ENCODE measurements at places on chromosomes 5 and 9. TPM values are rescaled to one million over a fixed set of nuclear protein-coding genes. Genes with fewer than 3 reads are reported as not detected.
A peak's percentile ranks its signal among the peaks of the same experiment; 100 is the strongest.

DNA sequence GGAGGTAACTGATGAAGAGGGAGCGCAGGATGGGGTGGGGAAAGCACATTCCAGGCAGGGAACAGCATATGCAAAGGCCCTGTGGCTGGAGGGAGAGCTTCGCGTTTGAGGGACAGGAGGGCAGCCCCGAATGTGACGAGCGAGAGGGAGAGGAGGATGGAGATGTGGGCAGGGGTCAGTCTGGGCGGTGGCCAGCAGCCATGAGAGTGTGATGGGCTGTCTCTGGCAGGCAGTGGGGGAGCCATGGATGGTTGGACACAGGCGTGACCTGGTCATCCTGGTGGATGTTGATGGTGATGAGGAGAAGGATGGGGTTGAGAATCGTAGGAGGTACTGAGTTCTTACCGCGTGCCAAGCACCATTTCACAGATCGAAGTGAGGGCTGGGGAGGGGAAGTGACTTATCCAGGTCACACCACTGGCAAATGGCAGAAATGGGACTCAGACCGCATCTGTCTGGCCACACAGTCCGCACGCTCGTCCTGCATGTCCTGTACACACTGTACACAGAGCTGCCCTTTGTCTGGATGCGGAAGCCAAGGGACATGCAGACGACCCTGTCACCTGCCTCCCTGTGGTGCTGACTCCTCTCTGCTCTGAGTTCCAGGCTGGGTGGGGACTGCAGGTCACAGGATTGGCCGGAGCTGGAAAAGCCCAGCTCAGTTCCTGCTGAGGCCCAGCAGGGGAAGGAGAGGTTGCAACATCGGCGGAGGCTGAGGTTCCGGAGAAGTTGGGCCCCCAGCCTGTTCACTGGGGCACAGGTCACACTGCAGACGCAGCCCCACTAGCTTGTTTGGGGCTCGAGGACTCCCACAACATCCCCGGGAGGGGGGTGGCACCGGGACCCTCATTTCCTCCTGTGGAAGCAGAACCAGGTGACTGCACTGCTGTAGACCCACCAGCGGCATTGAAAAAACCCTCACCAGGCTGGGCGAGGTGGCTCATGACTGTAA, 165.6 kb upstream of the IER5L start:
- peak; percentile 84 for DNase-seq

DNA sequence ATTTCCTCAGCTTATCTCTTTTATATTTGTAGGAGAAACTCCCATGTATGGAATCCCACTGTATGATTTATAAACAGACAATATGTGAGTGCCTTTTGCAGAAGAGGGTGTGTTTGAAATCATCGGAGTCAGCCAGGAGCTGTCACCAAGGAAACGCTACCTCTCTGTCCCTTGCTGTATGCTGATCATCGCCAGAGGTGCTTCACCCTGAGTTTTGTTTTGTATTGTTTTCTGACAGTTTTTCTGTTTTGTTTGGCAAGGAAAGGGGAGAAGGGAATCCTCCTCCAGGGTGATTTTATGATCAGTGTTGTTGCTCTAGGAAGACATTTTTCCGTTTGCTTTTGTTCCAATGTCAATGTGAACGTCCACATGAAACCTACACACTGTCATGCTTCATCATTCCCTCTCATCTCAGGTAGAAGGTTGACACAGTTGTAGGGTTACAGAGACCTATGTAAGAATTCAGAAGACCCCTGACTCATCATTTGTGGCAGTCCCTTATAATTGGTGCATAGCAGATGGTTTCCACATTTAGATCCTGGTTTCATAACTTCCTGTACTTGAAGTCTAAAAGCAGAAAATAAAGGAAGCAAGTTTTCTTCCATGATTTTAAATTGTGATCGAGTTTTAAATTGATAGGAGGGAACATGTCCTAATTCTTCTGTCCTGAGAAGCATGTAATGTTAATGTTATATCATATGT, 18.0 kb upstream of the CTSL start:
- DNase-seq: no peak

CKMT2 gene
- 820 TPM for total RNA-seq

GABRA1 gene
- not detected for total RNA-seq

DNA sequence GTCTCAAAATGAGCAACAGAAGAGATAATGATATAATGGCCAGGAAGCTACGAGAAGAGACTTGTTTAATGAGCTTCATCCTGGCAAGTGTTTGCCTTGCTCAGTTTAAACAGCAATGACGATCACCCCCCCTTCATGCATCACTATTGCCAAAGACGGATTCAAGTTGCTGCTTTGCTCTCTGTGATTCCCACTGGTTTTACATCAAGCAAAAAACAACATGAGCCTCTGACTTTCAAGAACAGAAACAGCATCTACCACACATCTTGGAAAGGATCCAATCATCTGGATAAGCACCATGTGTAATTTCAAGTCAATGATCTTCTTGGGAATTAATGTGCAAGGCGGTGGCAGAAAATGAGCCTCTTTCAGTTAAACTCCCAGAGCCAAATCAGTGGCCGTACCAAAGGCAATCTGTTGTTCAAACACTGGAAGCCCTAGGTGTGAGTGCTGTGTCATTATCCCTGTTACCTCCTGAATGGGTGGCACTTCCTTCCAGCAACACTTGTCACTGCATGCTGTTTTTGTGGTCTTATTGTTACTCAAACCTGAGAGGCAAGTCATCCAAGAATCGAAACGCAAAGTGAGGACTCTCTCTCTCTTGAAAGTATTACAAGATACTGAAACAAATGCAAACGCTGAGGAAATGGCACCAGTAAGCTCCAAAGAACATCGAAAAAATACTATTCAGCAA, 72.8 kb downstream of the MED27 start:
- DNase-seq: no peak

DNA sequence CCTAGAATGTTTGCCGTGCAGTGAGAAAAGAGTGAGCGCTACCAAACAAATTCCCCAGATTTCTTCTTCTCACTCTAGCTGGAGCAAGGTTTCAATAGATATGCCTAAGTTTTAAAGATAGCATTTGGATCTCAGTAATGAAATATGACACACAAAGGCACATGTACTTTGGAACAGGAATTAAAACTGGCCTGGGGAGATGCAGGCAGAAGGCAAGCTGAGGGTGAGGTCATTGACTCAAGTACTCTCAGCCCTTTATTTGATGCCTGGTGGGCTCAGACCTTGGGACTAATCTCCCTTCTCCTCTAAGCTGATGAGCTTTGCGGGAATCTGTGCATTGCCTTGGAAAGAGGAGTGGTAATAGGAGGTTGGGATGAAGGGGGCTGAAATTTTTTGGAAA, 323.3 kb upstream of the SLC30A5 start:
- DNase-seq: no peak

ZBTB26 gene
- 4.9 TPM for total RNA-seq

All from right cardiac atrium (tissue), 5 donors.